Activated naive CD4-positive, alpha-beta T cell treated with anti-CD3 and anti-CD28 coated beads, Interleukin-2, amount 50 U/mL, for 72 hours (primary cell): ENCODE measurements at places on chromosomes 13 and 19. TPM values are rescaled to one million over a fixed set of nuclear protein-coding genes. Genes with fewer than 3 reads are reported as not detected.

DNA sequence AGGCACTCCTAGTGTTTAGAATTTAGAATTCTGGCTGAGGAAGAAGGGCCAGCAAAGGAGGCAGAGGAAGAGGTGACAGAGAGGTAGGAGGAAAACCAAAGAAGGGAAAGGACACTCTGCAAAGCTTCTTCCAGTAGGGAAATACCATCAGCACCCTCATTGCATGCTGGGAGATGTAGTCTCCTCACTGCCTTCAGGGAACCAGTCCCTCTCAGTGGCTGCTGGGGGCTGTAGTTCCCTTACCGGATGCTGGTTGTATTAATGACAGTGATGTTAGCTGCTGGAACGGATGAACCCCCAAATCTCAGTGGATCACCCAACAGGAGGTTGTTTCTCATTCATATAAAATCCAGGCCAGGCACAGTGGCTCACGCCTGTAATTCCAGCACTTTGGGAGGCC is 10.1 kb downstream of the GRIN2D start:
- no peak for DNase-seq

DNA sequence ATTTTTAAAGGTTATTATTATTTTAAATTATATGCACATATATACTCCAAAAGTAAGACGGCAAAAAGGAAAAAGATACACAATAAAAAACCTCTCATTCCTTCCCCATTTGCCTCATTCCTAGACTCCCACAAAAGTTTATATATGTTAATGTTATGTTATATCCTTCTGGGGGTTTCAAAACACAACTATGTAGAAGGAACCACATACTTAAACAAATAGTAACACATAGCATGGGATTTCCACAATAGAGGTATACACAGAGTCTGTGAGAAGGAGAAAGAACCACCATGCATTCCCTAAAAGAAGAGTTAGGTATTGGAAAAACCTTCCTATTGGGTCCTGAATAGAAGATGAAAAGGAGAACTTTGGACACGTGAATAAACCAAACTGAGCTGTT is 9.1 kb downstream of the PDS5B start:
- no peak for DNase-seq

GRCh38 chr13:44101347-44102083 is 221.8 kb downstream of the LACC1 start:
- no peak for DNase-seq

DNA sequence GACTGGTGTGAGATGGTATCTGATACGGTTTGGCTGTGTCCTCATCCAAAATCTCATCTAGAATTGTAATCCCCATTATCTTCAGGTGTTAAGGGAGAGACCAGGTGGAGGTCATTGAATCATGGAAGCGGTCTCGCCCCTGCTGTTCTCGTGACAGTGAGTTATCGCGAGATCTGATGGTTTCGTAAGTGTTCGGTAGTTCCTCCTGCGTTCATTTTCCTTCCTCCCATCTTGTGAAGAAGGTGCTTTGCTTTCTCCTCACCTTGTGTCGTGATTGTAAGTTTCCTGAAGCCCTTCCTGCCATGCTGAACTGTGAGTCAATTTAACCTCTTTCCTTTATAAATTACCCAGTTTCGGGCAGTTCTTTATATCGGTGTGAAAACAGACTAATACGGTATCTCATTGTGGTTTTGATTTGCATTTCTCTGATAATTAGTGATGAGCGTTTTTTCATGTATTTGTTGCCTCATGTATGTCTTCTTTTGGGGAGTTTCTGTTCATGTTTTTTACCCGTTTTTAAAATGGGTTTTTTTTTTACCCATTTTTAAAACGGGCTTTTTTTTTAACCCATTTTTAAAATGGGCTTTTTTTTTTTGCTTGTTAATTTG is 102.8 kb upstream of the SLC10A2 start:
- no peak for DNase-seq

- DNase-seq: peak; percentile 83
Measured at GRCh38 chr19:39405958-39406655, 540 bp upstream of the ZFP36 start.

GRCh38 chr19:8466018-8466417 is 21.2 kb downstream of the HNRNPM start:
- no peak for DNase-seq

DNA sequence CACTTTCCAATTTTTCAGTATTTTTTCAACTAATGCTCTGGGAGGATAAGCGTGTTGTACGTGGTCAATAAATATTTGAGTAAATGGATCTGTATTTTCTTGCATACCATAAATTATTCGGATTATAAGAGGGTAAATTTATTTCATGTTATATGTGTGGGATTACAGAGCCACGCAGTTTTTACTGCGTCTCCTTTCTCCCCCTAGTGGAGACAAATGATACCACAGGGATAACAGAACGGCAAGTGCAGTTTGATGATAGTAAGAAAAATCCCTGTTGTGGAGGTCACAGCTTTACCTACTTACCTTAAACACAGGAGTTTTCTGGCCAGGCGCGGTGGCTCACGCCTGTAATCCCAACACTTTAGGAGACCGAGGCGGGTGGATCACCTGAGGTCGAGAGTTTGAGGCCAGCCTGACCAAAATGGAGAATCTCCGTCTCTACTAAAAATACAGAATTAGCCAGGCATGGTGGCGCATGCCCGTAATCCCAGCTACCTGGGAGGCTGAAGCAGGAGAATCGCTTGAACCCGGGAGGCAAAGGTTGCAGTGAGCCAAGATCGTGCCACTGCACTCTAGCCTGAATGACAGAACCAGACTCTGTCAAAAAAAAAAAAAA is 16.8 kb downstream of the MBD3L2B start:
- peak; percentile 47 for DNase-seq

DNA sequence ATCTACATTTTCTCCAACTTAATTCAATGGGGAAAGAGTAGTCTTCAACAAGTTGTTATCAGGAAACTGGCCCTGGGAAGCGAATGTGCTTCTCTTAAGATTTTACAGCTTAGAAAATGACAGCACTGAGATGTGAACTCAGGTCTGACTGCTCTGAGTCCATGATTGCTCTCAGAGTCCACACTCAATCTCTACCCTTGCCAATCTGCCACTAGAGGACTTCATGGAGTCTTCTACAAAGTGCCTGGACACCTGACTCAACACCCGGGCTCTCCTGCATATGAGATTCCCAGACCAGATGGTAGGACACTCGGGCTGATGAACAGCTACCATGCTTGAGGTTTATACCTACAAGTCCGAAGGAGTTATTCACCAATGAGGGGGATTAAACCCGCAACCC is 74.8 kb downstream of the ABCC4 start:
- no peak for DNase-seq

GRCh38 chr19:41445575-41445974 is 2.6 kb downstream of the ERICH4 start:
- DNase-seq: no peak

DNA sequence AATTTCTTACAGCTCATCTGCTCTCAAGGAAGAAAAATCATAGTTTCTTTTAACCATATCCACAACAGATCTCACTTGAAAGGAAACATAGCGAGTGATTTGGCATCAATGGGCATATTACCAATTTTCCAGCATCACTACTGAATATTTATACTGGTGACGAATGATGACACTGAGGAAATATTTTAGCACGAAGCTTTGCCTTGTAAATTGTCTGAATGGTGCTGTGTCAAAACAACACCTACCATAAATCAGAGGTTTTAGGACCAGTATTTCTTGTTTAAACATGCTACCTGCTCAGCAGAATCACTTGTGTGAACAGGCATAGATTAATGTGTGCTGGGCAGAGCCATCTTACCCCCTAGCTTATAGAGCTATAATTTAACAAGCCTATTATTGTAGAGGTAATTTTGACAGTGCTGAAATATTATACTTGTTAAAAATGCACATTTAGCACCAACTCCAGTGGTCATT is 146.8 kb downstream of the ABCC4 start:
- no peak for DNase-seq

DNA sequence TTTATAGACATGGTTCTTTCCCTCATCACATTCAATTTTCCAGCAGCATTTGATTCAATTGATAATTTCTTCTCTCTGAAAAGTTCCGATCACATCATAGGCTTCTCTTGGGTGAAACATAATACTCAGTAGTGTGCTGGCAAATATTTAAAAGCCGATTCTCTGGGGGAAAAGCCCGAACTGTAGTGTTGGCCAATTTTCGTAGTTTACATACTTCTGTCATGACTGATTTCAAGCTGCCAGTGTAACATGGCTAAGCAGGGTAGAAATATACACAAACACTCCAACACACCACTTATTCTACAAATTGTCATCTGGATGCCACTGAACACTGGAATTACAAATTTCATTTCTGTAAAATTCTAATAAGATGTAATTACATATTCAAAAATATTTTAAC is 56.1 kb upstream of the FREM2 start:
- DNase-seq: no peak

- DNase-seq: no peak
Measured at GRCh38 chr19:7883105-7883504, 5.2 kb upstream of the LRRC8E start.

- DNase-seq: no peak
Measured at GRCh38 chr19:46205183-46205984, 24.2 kb upstream of the IGFL1 start.

- DNase-seq: no peak
Measured at GRCh38 chr19:52735734-52736133, 890 bp upstream of the ZNF611 start.

GRCh38 chr19:2326699-2327360 is 1.6 kb downstream of the LSM7 start:
- DNase-seq: no peak

DNA sequence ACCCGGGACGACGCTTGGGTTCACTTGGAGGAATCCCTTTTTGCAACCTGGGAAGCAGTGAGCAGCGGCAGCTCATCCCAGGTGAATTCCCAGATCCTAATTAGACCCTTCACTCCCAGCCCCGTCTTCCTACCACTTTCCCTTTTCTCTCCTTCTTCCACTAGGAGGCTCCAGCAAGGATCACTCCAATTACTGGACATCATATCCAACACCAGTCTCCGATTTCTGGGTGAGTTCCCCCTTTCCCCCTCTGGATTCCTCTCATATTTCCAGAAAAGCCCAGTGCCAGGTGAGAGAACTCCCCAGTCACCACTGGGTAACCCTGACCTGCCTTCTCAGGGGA is 17.1 kb upstream of the ZSCAN4 start:
- no peak for DNase-seq

DNA sequence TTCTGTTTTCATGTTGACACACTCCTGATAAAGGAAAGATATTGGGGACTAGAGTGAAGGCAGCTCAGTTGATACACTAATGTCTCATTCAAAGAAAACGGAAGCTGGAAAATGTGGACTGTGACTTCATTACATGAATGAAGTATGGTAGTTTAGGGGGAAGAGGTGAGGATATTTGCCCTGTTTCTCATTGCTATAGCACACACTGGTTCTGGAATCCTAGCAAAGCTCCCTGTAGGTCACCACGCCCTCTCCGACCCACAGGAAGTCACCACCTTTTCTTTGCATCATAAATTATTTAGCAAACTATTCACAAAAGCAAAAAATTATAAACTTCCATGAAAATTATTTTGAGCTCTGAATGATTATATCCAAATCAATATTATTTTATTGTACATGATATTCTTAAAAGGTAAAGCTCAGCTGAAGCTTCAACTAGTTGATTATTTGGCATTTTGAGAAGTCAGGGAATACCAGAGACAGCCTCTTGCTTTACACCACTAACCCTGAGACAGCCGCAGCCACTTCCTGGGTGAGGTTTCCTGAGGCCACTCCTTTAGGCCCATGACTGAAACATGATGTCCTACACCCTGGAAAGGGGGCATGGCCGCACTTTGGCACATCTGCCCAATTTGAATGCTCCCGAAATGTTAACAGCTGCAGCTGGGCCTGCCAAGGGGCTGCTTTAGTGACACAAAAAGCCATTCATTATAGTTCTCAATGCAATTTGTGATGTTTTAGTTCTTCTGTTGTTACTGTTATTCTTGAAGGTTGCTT is 50.0 kb upstream of the WDFY2 start:
- DNase-seq: no peak

- DNase-seq: no peak
Measured at GRCh38 chr13:27860743-27861142, 59.1 kb upstream of the PDX1 start.

DNA sequence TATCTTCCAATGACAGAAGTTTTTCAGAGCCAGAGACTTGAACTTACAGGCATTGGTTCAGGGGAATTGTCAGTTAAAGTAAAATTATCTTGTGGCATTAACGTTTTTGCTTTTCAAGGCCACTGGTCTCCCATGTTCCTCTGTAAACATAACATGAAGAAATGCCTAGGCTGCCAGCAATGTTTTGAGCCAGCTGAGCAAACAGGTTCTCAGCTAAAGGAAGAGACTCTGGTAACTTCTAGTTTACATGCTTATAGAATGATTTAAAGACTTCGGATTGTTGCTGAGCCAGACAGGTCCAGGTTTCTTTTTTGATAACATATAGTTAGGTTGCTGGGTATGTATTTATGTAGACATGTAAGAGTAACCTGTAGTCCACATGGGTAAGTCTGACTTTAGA is 35.7 kb downstream of the ZNF493 start:
- DNase-seq: no peak

GRCh38 chr19:29645911-29646310 is 19.4 kb upstream of the PLEKHF1 start:
- DNase-seq: no peak

GRCh38 chr13:111911121-111911720 is 155.7 kb upstream of the SOX1 start:
- peak; percentile 39 for DNase-seq

GRCh38 chr13:112066624-112067004 is 335 bp upstream of the SOX1 start:
- DNase-seq: no peak

- DNase-seq: no peak
Measured at GRCh38 chr19:15137777-15138176, 30.6 kb downstream of the SYDE1 start.

GRCh38 chr19:15432018-15432494 is 13.3 kb upstream of the AKAP8L start:
- no peak for DNase-seq

DNA sequence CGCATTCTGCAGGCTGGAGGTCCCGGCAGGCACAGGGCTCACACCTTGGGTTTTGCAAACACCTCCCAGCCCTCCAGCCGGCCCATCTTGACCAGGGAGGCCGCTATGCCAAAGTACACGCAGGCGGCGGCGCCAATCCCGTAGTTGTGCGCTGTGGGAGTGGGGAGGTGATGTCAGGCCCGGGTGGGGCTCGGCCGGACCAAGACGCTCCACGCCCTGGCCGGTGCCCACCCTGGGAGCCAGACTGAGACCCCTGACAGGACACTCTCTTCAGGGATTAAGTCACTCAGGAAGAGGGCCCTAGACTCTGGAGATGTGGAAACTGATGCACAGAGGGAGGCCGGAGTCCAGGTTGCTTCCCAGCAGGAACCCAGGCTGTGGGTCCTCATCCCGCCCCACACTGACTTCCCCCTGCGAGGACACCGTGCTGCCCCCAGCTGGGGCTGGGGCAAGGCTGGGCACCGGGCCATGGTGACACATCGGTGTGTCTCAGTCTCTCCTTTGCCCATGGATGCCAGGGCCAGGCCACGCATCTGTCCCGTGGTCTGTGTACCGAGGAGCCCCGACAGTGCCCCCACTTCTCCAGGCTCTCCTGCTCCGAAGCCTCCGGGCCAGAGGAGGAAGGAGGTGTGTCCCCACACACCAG is 8.8 kb downstream of the NDUFA11 start:
- no peak for DNase-seq

KLK4 gene
- not detected for total RNA-seq

KLK12 gene
- not detected for total RNA-seq

CEBPA gene
- not detected for total RNA-seq

HCST gene
- 48.5 TPM for total RNA-seq

FOSB gene
- 37.6 TPM for total RNA-seq

ZNF837 gene
- total RNA-seq: 0.48 TPM

ZNF571 gene
- total RNA-seq: 5.0 TPM

NTF4 gene
- total RNA-seq: not detected

FAM83E gene
- total RNA-seq: 9.1 TPM

LGALS14 gene
- total RNA-seq: 5.1 TPM

AKAP8L gene
- 70.9 TPM for total RNA-seq

TGFB1 gene
- 73.4 TPM for total RNA-seq

ZNF547 gene
- total RNA-seq: 2.7 TPM
